NCI-H748 treated with DMSO at 0.1 percent for 48 hours (cell line): ENCODE measurements at places on chromosomes 3 and 15.
A peak's percentile ranks its signal among the peaks of the same experiment; 100 is the strongest.

- DNase-seq: no peak
These were observed 260.1 kb upstream of the DPPA4 start for GRCh38 chr3:109597444-109597843.

GRCh38 chr3:186283651-186284348 lies 78.2 kb downstream of the DGKG start:
- no peak for DNase-seq

GRCh38 chr3:156792945-156793344 lies 33.2 kb upstream of the LEKR1 start:
- no peak for DNase-seq

GRCh38 chr3:64019271-64019670 lies 4.0 kb downstream of the PSMD6 start:
- no peak for DNase-seq

GRCh38 chr3:29764603-29765254 lies 483.9 kb downstream of the RBMS3 start:
- DNase-seq: peak; percentile 2

DNA sequence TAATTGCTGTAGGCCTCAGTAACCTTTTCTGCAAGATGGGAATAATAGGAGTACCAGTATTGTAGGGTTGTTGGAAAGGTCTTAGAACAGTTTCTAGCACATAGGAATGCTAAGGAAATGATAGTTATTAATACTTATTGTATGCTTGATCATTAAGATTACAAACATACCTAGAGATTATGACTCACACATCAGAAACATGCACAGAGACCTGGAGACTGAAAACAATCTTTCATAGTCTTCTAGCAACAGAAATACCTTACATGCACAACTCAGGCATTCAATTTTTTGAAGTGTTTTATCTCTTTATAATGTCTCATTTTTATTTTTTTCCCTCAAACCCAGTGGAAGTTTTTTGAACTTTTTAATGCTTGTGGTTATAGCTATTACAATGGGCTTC lies 104.4 kb upstream of the ZBTB20 start:
- no peak for DNase-seq

- no peak for DNase-seq
These were observed 77.1 kb downstream of the DUT start for GRCh38 chr15:48408327-48408726.

- no peak for DNase-seq
These were observed 111.0 kb downstream of the UACA start for GRCh38 chr15:70652341-70652740.

DNA sequence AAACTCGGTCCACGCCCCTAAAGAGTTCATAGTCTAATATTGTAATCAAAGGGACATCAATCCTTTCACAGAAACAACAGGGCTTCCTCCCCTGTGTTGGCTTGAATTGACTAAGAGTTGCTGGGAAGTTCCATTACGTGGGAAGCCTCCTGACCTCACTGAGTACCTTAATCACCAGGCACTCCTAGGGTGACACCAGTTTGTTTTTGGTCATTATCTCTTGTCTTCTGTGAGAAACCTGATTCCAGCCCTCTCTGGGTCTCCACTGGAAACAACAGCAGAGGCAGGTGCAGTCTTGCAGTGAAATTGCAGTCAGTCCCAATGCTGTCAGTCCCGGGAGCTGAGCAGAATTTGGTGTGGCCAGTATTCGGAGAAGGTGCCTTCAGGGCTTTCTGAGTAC lies 55.4 kb downstream of the BOC start:
- peak; percentile 42 for DNase-seq

DNA sequence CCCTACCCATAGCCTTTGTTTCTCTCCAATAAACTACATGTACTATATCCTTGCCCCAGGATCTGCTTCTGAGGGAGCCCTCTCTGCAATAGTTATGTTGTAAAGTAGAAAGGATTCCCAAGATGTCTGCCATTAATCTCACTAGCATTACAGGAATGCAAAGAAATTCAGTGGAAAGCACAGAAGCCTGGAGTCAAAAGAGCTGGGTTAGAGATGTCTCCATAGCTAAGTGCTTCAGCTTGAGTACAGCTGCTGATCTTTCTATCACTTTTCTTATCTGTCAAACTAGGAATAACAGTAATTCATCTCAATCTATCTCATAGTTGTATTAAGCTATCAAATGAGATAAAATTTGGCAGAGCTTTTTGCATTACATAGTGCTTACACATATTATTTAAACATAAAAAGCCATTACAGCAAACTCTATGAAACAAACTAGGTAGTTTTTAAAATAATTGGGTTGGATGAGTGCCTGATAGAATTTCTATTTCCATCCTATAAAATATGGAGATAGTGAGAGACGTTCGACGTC lies 799.5 kb upstream of the SEMA6D start:
- no peak for DNase-seq

- no peak for DNase-seq
These were observed 31.6 kb downstream of the SHOX2 start for GRCh38 chr3:158074591-158074990.

DNA sequence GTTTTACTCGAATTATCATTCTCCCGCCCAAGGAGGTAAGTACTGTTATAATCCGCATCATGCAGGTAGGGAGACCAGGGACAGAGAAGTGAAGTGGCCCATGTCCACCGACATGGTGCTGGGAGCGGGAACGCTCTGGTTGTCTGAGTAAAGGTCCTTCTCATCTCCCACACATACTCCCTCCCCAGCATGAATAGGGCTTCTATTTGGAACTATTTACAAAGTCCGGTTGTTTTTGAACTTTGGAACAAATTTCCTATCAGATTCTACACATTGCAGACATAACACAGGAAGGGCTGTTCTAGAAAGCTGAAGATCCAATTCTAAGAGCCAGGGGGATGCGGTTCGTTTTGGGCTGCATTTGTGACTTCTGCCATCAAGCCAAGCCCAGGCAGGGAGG lies 94.8 kb upstream of the TLE3 start:
- DNase-seq: no peak

DNA sequence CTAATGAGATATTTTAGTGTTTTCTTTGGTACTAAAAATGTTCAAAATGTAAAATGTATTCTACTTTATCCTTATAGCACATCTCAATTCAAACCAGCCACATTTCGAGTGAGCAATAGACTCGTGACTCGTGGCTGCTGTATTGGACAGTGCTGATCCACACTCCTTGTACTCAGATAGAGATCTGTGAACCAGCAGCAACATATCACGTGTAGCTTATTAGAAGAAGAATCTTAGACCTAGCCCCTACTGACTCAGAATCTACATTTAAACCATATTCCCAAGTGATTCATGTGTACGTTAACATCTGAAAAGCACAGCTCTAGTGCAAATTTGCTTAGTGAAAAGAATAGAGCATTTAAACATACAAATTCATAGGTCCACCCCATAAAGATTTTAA lies 130.9 kb downstream of the IL1RAP start:
- no peak for DNase-seq

- no peak for DNase-seq
These were observed 239.9 kb downstream of the CPNE4 start for GRCh38 chr3:131794766-131795388.

- peak; percentile 9 for DNase-seq
These were observed 36.2 kb upstream of the C3orf38 start for GRCh38 chr3:88113311-88114162.

DNA sequence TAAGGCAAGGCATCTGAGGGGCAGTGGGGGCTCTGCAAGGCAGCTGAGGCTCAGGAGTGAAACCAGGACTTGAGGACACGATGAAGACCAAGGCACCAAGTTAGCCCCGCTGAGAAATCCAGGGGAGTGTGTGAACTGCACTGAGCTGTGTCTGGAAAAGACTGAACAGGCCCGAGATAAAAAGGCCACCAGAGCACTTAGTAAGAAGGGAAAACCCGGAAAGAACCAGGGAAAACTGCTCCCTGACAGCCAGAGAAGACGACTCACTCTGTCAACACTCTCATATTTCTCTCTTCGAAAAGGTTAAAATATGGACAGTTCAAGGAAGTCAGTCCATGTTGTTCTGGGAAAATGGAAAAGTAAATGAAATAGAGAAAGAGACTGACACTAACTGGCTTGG lies 109.0 kb downstream of the SEC22A start:
- DNase-seq: no peak

DNA sequence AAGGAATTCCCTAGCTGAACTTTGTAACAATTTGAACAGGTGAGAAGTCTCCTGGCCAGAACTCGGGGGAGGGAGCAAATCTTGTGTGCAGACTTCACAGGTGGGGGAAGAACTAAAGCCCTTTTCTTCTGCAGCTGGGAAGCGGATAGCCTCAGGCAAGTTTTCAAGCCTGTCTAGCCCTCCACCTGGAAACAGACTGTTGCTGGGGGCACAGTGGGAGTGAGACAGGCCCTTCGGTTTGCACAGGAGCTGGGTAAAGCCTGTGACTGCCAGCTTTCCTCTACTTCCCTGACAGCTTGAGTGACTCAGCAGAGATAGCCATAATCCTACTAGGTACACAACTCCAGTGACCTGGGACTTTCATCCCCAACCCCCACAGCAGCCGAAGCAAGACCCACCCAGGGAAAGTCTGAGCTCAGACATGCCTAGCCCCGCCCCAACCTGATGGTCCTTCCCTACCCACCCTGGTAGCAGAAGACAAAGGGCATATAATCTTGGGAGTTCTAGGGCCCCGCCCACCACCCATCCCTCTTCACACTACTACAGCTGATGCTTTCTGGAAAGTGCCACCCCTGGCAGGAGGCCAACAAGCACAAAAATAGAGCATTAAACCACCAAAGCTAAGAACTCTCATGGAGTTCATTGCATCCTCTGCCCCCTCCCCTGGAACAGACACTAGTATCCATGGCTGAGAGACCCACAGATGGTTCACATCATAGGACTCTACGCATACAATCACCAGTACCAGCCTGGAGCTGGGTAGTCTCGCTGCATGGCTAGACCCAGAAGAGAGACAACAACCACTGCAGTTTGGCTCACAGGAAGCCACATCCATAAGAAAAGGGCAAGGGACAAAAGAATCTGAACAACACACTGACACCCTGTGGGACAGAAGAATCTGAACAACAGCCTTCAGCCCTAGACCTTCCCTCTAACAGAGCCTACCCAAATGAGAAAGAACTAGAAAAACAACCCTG lies 479.0 kb downstream of the RAP2B start:
- no peak for DNase-seq

DNA sequence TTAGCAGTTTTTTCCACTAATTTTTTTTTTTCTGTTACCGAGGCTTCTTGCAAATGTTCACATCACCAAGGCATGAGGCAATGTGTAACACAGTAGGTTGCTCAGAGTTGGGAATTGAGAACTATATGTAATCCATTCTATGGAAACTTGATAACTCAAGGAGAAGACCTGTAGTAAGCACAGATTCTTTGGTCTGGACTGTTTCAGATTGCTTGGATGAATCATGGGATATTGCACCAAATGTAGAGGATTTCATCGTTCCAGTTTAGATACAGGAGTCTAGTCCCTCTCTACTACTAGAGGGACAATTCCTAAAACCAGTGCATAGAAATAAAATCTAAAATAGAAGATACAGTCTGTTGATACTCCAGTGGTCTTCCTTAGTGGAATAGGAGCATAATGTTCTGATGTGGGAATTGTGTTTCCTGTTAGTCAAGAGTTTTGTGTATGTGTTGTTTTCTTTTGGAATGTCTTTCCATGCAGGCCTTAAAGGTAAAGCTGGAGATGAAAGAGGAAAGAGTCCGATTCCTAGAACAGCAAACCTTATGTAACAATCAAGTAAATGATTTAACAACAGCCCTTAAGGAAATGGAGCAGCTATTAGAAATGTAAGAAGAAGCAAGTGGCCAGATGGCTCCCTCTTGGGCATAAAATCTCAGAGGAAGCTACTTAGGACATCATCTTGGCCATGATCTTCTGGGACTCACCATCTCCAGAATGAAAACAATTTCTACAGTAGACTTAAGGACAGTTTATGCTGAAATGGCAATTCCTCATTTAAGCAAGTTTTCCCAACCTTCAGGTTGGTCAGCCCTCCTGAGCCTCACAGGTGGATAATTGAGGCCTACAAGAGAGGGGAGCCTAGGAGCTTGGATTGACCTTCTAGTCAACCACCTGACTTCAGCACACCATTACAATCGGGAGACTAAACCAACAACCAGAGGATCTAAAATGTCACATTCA lies 10.7 kb downstream of the KNSTRN start:
- DNase-seq: no peak

GRCh38 chr3:72891053-72891855 lies 3.4 kb downstream of the GXYLT2 start:
- peak; percentile 29 for DNase-seq

- no peak for DNase-seq
These were observed 151.4 kb downstream of the ARPP21 start for GRCh38 chr3:35790764-35791163.

GRCh38 chr3:112776000-112776399 lies 70.7 kb downstream of the CD200R1L start:
- no peak for DNase-seq

DNA sequence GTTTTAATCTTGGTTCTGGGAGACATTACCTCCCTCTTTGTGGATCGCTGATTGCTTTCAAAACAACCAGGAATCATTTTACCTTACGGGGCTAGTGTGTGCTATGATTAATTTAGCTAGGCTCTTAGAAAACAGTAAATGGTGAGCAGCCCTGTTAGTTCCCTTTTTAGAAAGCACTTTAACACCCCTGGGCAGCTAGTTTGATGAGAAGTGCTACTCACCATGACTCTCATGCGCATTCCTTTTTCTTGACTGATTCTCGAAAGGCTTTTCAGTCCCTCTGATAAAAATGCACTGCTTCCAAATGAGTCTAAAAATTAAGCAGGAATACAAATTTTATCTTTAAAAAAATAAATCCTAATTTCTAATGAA lies 75.3 kb upstream of the LEKR1 start:
- DNase-seq: no peak

DNA sequence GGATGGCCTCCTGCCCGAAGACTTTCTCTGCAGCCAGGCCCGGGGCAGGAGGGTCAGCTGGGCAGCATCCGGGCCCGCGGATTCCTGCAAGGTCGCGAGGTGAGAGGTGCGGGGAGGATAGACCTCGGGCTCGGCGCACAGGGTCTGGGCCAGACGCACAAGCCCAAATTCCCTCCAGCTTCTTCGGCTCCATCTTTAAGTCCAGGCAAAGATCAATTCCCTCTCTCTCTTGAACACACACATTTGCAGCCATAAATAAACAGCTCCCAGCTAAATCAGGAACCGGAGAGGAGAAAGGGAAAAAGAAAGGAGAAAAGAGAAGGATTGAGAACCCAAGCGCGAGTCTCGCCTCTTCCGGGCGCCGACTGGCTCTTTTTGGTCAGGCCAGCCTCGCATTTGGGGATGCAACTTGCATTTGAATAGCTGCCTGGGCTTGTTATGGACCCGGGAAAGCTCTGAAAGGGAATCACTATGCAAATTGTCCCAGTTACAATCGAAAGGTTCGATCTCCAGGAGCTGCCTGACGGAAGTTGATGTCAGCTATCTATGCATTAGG lies 14.5 kb upstream of the ONECUT1 start:
- DNase-seq: no peak

DNA sequence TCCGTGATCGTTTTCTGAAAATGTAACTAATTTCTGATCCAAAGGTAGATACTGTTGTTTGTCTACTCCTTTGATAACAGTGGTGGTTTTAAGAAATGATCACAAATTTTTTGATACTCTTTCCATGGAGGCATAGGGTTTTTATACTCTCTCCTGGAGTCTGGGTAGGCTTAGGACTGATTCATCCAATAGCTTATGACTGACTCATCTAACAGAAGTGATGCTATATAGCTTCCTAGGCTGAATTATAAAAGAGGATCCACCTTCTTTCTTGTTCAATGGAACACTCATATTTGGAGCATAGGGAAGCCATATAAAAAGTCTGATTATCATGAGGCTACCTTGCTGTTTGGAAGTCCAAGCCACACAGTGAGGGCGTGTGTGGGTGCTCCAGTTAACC lies 84.3 kb downstream of the CHST2 start:
- DNase-seq: no peak
